ENCODE measurements at places on chromosomes 13 and 19. TPM values are rescaled to one million over a fixed set of nuclear protein-coding genes. Genes with fewer than 3 reads are reported as not detected.

The FCAR gene
- not detected for total RNA-seq

The CD33 gene
- not detected for total RNA-seq

The CAMSAP3 gene
- not detected for total RNA-seq

The ZNF829 gene
- total RNA-seq = 1.9 TPM

The IGFL3 gene
- total RNA-seq = 5.0 TPM

The FGF22 gene
- not detected for total RNA-seq

The ZNF439 gene
- 1.4 TPM for total RNA-seq

The IQCN gene
- not detected for total RNA-seq

The OR10H1 gene
- total RNA-seq = not detected

The JSRP1 gene
- total RNA-seq = not detected

The NTN5 gene
- not detected for total RNA-seq

All from myometrial cell (primary cell).